Activated T-cell treated with anti-CD3 and anti-CD28 coated beads for 1 hour (primary cell): ENCODE measurements at places on chromosomes 3 and 15.

- DNase-seq = no peak
These were observed 692.7 kb upstream of the ALCAM start for GRCh38 chr3:104673981-104674380.

DNA sequence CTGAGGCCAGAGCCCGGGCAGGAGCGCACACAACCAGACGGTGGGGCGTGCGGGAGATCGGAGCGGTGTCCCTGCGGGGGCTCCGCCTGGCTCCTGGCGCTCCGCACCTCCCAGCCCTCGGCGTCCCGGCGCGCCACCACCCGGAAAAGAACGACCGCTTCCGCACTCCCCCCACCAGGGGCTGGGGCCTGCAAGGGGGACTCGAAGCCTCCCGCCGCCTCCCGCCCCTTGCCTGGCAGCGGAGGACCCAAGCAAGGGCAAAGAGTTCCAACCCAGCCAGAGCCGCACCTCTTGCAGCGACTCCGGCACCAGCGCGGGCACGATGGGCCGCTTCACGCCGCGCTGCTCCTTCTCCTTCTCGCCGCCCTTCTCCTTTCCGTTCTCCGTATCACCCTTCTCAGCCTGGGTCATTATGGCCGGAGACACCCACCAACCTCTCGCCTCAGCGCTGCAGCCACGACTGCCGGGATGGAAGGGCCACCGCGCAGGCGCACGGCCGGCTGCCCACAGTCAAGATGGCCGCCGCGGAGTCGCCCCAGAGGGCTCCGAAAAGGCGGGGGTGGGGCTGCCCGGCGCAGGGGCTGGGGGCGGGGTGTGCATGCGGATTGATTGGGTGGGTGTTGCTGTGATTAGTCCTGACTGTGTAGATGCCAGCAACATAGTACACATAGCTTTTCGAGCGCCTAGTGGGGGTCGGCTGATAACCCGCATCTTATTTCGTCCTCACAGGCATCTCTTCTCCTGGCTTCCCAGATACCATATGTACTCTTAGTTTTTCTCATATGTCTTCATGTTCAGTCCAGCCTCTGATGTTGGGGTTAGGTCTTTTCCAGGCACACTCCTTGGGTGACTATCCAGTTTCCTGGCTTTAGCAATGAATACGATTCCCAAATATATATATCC lies at the start of gene ACTR8:
TSS of gene ACTR8 (minus strand) at position 462 of the 903 bp plus-strand sequence. CDS start at position 411, 51 bp downstream.
- DNase-seq = peak; percentile 80

- no peak for DNase-seq
These were observed 15.6 kb downstream of the ZIC1 start for GRCh38 chr3:147424581-147425387.

GRCh38 chr3:28171962-28172361 lies 69.5 kb upstream of the CMC1 start:
- DNase-seq = no peak

DNA sequence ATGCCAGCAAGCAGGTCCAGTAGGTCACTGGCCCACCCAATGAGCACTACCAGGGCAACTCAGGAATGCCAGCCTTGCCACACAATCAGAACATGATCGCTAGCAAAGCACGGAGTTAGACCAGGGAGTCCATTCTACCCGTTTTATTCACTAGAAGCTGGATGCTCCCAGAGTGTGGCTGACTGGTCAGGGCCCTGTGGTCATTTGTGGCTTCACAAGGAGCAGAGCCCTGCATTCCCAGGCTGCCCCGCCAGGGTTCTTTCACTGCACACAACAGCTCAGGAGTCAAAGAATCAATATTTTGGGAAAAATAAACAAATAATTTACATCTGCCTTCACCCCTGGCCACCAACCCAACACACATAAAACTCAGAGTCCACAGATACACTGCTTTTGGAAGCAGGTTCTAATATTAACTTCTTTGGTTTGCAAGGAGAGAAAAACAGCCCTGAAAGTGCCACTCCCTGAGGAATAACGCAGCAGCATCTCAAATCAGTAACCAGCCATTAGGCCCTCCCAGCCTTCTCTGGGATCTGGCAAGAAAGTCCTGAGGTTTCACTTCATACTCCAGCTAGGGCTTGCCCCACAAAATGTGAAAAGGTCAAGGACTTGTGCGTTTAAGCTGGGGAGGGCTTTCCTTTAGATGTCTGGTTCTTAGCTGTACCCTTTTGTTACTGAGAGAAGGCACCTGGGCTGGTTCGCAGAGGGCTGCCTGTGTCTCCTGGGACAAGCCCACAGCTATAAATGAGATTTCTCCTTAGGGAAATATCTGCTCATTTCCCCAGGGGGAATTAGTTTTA lies 16.0 kb downstream of the SIAH2 start:
- no peak for DNase-seq

DNA sequence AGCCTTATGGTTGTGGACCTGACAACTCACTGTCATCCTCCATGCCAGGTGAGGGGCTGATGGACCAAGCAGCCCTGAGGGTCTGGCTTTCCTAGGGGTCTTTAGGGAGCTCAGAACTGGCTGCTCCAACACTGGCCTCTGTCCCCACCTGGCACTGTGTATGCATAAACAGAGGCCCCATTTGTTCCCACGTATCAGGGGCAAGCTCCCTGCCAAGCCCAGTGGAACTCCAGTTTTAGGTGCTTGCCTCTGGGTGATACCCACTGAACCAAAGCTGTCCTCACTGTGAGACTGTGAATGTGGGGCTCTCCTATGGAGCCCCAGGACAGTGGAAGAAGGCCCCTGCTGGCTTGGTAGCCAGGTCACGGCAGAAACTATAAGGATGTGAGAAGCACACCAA lies 26.7 kb upstream of the RHCG start:
- no peak for DNase-seq

GRCh38 chr3:143001034-143001368 lies 369 bp upstream of the U2SURP start:
- no peak for DNase-seq

GRCh38 chr3:128320551-128321340 lies 145.9 kb downstream of the DNAJB8 start:
- no peak for DNase-seq

DNA sequence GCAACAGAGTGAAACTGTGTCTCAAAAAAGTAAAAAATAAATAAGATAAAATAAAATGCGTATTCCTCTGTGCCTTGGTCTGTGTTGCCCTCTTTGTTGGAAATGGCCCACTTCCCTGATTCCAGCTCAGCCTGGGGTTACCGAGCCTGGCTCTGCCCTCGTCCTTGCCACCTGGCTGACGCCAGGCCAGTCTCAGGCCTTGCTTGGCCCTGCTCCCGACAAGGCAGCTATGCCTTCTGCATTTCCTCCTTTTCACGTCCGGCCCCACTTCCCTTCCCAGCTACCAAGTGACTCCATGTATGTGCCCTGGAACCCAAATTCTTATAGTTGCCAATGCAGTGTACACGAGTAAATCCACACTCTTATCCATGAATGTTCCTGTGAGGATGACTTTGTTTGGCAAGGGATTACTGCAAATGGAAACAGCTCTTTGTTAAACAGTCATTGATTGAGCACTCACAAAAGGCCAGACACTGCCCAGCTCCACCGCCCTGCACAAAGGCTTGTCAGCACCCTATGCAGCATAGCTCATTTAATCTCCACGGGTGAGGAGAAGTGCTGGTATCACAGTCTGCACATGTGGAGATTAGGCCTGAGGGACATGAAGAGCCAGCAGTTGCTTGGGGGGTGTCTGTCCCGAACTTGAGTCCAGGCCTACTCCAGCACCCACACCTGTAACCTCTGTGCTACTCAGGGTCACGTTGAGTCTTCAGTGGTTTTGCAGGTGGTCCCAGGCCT lies 25.1 kb downstream of the SPSB4 start:
- DNase-seq = no peak

GRCh38 chr15:31814082-31814481 lies 216.2 kb upstream of the CHRNA7 start:
- no peak for DNase-seq

GRCh38 chr3:64121750-64122311 lies 98.5 kb upstream of the PSMD6 start:
- DNase-seq = no peak

DNA sequence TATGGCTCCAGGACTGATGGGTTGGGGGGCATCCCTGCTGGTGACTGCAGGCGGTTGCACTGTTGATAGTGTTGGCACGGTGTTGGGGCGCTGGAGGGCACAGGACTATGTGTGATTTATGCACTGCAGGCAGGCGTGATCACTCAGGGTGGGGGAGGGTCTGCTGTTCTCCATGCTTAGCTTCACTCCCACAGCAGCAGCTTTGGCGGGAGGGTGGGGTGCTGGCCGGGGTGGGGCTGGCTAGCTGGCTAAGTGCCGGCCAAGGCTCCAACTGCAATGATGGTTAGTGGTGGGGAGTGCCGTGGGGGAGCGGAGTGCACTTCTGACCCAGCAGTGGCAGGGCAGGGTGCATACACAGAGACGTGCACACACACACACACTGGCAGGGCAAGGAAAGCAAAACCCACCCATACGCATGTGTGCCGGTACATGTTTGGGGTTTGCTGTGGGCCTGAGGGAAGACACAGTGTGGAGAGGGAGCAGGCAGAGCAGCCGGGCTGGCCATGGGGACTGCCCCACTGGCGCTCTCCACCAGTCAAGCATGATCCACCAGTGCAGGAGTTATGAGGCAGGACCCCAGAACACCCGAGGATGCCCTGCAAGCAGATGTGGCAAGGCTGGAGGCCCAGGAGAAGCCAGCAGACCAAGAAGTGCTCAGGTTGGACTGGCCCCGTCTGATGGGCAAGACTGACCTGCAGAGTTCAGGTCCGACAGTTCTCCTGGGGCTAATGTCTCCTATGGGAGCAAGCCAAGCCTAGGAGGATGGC lies 16.5 kb upstream of the FGF7 start:
- no peak for DNase-seq

GRCh38 chr15:29573197-29573838 lies 248.9 kb downstream of the TJP1 start:
- no peak for DNase-seq

DNA sequence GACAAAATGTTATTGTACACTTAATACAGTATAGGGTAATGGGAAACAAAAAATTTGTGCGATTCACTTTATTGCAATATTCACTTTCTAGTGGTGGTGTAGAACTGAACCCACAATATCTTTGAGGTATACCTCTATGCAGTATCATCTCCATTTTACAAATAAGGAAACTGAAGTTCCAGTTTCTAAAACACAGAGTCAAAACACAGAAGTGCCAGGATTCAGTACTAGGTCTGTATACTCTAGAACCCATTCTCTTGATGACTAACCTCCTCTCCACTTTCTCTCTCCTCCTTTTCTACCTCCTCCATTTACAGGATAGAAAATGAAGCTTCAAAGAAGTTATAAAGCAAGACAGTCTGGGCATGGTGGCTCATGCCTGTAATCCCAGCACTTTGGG lies 62.2 kb downstream of the MB21D2 start:
- DNase-seq = no peak

DNA sequence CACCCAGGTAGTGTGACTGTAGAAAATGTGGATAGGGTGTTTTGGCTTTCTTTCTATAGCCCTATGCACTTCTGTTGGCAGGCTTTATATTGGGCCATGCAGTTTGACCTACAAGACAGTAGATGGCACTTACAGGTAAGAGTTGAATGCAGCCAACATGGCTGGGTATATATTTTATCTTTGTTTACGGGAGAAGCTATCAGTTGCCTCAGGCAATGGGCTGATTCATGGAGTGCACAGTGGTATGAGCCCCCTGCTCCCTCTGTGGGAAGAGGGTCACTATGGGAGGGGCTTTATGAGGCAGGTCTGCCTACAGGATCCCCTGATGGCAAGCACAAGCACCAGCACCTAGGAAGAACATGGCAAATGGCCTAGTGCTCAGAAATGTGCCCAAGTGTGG lies 301.2 kb upstream of the CDIN1 start:
- DNase-seq = no peak

DNA sequence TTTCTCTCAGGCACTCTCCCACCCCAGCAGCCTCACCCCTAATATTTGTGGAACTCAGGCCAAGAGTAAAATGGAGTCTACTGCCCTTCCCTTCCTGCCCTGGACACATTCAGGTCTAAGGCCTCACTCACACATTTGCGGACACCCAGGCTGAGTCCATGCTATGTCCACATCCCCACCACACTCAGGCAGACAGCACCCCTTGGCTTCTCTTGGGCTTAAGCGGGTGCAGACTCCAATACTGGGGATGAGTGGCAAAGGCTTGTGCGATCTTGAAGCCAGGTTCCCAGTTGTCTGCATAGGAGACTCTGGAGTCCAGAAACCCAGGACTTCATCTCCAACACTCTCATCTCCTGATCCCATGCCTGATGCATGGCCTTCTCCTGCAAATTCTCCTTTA lies 17.5 kb upstream of the CFAP100 start:
- DNase-seq = no peak

- no peak for DNase-seq
These were observed 54.9 kb upstream of the CCR2 start for GRCh38 chr3:46298871-46299607.

DNA sequence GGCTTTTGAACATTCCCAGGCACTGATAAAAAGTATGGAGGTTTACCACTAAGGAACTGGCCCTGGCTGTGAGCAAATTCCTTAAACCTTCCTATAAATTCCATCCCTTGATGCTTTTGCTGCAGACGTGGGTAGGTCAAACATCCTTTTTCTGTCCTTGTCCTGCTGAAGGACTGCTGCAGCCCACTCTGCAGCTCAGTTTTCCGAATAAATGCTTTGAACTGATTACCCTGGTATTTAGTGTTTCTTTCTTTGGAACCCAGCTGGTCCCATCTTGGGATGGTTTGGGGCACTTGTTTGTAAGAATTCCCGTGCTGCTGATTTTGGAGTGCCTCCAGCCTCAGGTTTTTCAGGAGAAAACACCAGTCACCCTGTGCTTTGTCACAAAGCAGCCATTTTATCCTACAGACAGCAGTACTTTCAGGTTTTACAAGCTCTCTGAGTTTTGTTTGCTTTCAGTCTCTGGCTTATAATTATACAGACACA lies 815.9 kb downstream of the VGLL3 start:
- no peak for DNase-seq

DNA sequence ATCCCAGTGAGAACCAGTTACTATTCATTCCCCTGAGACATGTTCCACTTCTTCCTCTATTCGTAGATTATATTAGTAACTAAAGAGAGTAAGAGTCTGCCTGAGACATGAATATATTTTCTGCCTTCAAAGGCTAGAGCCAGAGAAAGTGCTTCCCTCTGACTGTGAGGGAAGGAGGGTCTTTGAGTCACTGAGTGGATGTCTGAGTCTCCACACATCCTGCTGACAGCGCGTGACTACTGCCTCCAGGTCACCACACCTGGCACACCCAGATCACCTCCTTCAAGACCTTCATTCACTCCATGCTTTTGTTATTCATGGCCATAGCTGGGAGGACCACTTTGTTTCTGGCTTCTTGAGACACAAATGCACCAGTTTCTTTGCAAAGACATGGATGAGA lies 135.6 kb downstream of the SOX2 start:
- DNase-seq = no peak

DNA sequence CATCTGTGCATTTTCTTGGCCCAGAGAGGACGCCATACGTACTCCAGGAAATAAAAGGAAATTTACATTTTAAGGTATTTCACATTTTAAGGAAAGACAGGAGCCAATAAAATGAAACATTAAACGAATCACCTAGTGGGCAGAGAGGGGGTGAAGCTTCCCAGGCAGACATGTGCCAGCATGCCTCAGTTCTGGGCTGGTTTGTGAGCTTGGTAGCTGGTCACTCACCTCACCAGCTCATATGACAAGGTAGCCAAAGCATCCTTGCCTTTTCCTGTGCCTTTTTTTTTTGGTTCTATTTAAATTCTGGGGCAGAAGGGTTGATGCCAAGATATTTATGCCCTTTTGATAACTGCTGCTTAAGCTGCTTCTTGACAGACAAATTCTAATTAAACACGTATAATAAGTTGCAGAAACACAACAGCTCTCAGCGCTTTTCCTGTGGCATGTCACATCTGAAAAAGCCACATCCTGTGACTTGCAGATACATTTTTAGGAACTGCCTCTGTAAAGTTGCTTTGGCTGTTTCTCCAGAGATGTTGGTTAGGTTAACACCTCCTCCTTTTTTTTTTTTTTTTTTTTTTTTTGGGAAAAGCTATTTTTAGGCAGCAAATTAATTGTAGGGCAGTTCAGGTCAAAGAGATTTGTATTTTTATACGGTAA lies 218.6 kb downstream of the PDCD6IP start:
- DNase-seq = peak; percentile 11
